Cerebellar nuclear complex (tissue), 1 donor: ENCODE measurements at places on chromosomes 13 and 19.

DNA sequence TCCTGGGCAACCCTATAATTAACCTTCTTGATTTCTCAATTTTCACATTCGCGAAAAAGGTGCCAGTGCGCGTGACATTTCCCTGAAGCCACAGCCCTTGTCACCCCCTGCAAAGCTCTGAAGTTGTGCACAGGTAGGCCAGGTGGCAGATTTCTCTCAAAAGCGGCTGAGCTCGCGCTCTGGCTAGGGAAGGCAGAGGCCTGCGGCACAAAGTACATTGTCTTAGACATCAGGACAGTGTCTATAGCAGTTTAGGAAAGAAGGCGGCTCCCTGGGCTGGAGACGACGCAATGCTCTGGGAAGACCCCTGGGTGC lies 42.9 kb upstream of the ZNF14 start:
- no peak for DNase-seq

DNA sequence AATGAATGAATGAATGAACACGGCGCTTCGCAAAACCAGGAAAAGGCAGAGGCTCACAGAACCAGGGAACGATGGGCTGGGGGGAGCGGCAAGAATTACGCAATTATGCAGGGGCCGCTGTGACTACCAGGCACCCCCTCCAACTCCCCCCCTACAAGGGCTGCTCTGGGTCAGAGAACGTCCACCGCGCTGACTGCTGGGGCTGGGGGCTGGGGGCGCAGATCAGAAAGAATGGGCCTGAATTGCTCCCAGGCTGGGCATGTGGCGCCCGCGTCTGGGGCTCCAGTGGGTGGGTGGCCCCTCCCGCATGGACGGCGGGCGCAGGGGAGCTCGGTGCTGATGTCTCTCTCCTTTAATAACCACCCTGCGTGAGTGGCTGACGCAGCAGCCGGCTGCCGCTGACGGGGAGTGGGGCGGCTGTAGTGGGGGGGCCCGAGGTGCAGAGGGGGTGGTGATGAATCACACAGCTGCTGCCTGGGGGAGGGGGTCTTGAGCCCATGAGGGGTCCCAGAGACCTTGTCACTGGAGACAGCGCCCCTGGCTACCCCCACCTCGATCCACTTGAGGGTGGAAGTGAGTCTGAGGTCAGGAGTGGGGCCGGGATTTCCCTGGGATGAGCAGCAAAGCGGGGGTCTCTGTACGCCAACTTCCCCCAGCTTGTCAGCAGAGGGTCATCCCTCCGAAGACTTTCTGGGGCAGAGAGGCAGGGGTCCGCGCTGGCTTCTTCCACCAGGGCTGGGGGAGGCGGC lies 1.5 kb upstream of the CIRBP start:
- DNase-seq = no peak

GRCh38 chr13:80931766-80932165 lies 590.8 kb upstream of the SPRY2 start:
- DNase-seq = no peak

GRCh38 chr13:76129305-76130000 lies 493.3 kb downstream of the LMO7 start:
- no peak for DNase-seq

DNA sequence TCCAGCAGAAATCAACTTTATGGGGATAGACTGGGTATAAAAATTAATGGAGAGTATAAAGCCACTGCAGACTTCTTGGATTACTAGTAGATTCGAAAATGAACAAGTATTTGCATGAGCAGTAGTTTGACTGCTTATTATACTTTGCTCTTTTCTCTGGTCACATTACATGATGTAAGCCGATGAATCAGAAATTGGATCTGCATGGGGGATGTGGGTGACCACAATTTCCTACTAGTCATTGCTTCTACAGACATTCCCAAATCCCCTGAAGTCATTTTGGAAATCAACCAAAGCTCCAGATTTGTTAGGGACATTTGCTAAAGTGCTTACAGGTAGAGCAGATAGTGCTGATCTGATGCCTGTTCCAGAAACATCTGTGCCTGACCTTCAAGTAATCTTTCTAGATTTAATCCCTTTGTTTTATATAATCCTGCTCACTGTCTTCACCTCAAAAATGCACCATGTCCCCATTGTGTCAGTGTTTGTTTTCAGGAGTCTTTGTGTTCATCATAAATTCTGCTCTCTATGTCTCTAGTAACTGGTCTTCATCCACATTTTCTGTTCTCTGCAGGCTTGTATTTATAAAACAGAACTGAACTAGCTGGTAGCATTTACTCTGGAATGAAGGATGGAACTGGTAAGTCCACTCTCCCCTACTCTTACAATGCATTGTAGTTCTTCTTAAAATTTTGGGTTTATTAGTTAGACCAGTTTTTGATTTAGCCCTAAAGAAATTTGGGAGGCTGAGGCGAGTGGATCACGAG lies 201.5 kb upstream of the CSNK1A1L start:
- no peak for DNase-seq

- DNase-seq = no peak
Observed at GRCh38 chr13:42137856-42138537, 89.5 kb downstream of the DGKH start.

- DNase-seq = no peak
Observed at GRCh38 chr19:31220540-31220939, 128.7 kb downstream of the TSHZ3 start.

GRCh38 chr19:3135961-3136683 lies at the start of gene GNA15:
TSS of gene GNA15 (plus strand) at chr19:3136033. CDS start at chr19:3136451, 418 bp downstream.
- DNase-seq = no peak

- DNase-seq = no peak
Observed at GRCh38 chr19:42345191-42345812, 19.9 kb downstream of the MEGF8 start.

GRCh38 chr19:14112809-14113385 lies 4.7 kb downstream of the PRKACA start:
- DNase-seq = no peak
